Thyroid gland (tissue), 4 donors: ENCODE measurements at places on chromosomes 1 and 21. TPM values are rescaled to one million over a fixed set of nuclear protein-coding genes. Genes with fewer than 3 reads are reported as not detected.

GRCh38 chr1:181779343-181779742, 282.2 kb downstream of the ZNF648 start:
- no peak for DNase-seq

DNA sequence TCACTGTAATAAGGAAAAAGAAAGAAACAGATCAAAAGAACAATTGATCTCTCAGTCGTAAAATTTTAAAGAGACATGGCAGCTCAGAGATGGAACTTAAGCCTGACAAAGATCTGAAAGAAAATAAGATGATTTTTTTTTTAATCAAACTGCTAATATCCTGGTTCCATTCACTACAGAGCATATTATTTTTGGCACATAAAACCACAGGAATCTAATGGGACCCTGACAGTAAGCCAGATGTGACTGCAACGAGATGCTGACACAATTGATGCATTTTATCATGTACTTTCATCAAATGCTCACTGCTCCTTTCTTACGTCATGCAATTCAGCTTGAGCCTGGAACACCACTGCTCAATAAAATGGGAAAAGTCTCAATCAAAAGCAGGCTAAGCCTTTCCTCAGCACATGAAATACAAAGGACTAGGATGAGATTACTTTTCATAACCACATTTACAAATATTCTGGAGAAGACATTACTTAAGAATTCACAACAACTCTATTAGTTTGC, 16.6 kb downstream of the GPATCH2 start:
- no peak for DNase-seq

DNA sequence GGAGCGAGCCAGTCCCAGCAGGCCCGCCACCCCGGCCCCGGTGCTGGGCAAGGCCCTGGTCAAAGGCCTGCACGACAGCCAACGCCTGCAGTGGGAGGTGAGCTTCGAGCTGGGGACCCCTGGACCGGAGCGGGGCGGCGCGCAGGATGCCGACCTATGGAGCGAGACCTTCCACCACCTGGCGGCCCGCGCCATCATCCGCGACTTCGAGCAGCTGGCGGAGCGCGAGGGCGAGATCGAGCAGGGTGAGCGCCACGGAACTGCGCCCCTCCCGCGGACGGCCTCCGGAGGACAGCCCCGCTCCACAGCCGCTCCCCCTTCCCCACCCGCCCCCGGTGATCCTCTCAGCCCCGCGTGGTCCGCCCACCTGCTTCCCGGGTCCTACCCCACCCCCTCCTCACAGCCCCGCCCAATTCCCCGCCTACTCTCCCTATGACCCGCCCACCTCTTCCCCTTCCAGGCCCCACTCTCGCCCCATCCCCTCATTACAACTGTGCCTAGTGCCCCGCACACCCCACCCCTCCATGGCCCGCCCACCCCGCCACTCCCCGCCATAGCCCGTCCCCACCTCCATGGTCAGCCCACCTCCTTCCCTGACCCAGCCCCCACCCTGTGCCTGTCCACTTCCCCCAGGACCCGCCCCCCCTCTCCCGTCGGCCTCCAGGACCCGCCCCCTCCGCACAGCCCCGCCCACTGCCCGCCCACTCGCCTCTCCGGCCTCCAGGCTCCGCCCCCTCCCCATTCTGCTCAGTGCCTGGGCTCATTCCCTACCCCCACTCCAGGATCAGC, 52.7 kb downstream of the VWA5B1 start:
- DNase-seq = peak; percentile 37

- no peak for DNase-seq
Measured at GRCh38 chr1:167516404-167517388, 1.6 kb downstream of the CD247 start.

- DNase-seq = no peak
Measured at GRCh38 chr1:225462714-225463574, 35.1 kb upstream of the LBR start.

The LCE2C gene
- total RNA-seq = not detected

The CYP2J2 gene
- not detected for total RNA-seq

DNA sequence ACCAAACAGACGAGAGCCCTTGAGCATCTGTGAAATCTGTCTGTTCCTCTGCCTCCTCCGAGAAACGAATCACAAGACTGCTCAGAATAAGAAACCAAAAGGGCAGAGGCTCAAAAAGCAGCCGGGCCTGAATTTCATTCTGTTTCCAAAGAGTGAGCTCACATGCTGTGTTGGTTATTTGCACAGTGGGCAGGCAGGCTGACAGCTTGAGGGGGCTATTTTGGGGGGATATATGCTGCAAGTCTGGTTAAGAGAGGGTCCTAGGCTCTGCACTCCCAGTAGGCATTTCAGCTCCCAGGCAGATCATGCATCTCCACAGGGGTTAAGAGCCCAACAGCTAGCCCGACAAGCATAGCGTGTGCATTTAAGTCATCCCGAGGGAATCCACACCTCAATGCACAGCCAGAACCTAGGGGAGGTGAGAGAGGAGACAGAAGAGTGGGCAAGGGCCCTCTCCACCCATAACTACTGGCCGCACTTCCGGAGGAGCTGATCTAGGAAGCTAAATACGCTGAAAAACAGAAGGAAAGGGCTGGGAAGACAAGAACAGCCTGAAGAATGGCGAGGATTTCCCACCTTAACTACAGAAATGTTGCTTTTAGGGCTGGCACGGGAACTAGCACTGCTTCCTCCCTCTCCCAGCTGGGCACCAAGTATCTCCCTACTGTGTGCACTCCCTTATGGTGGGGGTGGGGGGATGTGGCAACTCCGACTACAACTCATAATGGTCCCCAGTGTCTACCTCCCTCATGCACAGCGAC, 3.7 kb downstream of the PGBD5 start:
- DNase-seq = peak; percentile 75

DNA sequence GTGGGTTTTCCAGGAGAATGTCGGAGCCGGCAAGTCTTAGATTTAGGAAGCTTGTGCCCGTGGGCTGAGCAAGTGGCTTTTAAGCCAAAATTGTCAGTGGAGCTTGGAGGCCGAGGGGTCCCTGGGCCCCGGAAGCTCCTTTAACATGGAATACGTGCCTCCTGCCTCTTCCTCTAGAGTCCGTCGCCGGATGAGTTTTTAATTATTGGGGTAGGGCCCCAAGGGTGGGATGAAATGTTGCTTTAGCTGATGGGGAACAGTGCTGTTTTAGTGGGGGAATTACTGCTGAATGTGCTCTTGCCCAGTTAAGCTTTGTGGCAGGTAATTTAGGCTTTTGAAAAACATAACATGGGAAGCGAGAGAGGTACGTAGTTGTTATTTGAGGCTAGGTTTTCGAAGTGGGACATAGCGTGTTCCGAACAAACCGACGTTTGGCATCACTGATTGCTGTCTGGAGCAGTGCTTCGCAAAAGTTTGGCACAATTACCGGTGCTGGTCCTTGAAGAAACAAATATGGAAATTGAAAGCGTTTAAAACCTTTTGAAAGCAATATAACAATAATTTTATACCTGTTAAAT, 786 bp downstream of the RPL5 start:
- DNase-seq = peak; percentile 47

GRCh38 chr1:231075020-231075419, 35.0 kb upstream of the FAM89A start:
- DNase-seq = no peak

- DNase-seq = no peak
Measured at GRCh38 chr1:7852804-7853683, at the start of gene UTS2. Gene UTS2 (minus strand): TSS chr1:7853065. CDS start chr1:7853003, 62 bp downstream.

GRCh38 chr1:26059906-26060305, 7.5 kb downstream of the TRIM63 start:
- DNase-seq = peak; percentile 92
